GM12878 (cell line): ENCODE measurements at places on chromosomes 13 and 19. TPM values are rescaled to one million over a fixed set of nuclear protein-coding genes. Genes with fewer than 3 reads are reported as not detected.

DNA sequence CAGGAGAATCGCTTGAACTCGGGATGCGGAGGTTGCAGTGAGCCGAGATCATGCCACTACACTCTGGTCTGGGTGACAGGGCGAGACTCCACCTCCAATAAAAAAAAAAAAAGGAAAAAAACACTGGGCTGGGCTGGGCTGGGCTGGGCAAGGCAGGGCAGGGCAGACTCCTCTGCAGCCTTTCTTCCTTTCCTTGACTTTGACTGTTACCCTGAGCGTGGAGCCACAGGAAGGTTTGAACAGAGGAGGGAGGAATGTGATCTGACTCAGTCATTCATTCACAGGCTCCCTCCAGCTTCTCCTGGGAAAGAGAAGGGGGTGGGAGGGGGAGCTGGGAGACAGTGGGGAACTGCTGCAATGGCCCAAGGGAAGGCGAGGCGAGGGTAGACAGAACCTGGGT lies 2.7 kb upstream of the ACTN4 start:
- no peak for DNase-seq

GRCh38 chr13:99361197-99361596 lies 54.0 kb upstream of the GPR183 start:
- no peak for DNase-seq

GRCh38 chr19:43467730-43468129 lies 2.3 kb upstream of the LYPD3 start:
- DNase-seq, result no peak

DNA sequence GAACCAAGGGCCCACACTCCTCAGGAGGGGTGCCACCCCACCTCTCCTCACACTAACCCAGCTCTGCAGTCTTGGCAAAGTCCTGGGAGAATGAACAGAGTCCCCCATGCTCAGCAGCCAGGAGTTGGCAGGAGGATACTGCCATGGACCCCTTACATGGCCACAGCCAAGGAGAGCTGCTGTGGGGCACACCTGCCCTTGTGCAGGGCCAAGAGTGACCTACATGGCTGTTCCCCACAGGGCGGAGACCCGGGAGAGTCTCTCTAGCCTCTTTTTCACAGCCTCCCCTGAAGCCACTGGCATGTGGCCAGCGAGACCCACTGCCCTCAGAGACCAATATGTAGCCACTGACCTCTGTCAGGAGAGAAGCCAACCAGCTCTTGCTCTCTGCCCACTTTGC lies 45.9 kb upstream of the VSTM2B start:
- no peak for DNase-seq

- DNase-seq, result no peak
Observed at GRCh38 chr19:54179921-54180461, 7.0 kb upstream of the TMC4 start.

DNA sequence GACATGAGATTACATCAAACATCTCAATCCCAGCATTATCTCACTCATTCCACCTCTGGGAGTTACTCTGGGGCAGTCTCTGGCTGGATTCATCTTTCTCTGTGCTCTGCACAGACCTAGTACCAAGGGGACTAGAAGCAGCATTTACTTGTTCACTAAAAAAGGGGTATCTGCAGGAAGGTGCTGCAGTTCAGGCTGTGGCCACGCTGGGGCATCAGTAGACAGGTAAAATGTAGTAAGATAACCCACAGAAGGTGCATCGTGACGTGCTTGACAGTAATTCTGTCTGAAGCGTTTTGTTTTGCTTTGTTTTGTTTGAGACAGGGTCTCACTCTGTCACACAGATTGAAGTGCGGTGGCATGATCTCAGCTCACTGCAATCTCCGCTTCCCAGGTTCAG lies 29.3 kb downstream of the ZNF564 start:
- no peak for DNase-seq

DNA sequence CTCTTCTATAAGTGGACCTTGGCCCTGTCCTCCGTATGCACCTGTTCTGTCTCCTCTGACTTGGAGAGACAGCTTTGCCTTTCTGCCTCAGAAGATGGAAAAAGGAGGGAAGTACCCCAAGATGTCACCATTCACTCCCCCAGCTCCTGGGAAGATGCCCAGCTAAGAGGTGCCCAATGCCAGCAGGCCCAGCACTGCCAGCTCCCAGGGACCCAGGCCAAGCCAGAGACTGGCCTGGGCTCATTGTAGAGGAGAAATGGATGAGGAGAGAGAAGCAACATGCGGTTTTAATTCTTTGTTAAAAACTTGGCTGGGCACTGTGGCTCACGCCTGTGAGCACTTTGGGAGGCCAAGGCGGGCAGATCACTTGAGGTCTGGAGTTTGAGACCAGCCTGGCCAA lies 111.5 kb upstream of the ZNF507 start:
- DNase-seq, result no peak

DNA sequence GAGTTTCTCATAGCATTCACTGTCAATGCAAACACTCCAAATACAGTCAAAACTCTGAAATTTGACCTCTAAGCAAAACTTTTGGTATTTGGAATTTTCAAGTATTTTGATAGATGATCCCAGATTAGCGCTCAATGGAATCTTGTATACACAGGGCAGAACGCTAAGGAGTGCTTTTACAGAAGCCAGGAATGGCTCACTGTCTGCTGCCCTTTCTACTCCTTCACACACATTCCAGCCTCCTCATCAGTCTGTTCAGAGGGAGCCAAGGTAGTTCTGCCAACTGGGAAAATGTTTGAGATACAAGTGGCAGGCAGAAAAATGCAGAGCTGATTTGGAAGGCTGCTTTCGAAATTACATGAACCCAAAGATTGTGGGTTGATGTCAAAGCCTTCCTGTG lies 4.4 kb upstream of the STARD13 start:
- no peak for DNase-seq

DNA sequence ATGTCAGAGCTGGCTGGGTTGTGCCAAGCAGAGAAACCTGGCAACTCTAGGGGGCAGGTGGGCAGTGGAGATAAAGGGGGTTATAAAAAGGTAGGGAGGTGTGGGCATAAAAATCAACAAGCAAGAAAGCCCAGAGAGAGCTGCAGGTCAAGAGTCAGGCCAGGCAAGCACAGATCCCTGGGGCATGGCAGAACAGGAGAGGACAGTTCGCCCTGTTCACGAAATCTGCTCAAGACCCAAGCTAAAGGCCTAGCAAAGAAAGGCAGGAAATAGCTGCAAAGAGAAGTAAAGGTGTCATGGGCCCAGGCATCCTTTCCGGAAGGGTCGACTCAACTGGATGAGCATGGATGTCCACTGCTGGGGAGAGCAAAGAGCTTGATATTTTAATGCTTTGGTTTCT lies 3.4 kb downstream of the MBNL2 start:
- no peak for DNase-seq

DNA sequence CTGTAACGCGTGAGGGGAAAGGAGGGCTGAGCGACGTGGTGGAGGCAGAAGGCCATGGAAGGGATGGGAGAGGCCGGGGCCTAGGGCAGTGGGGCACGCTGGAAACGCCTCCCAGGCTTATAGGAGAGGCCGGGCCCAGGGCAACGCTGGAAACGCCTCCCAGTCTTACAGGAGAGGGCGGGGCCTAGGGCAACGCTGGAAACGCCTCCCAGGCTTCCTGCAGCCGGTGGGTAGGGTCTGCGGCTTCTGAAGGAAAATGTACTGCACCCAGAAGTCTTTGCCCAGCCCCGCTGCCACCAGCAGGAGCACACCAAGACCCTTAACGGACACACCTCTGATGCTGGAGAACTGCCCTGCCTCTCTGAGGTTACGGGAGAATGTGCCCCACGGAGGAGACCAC lies 9.1 kb downstream of the CACTIN start:
- DNase-seq, result no peak

DNA sequence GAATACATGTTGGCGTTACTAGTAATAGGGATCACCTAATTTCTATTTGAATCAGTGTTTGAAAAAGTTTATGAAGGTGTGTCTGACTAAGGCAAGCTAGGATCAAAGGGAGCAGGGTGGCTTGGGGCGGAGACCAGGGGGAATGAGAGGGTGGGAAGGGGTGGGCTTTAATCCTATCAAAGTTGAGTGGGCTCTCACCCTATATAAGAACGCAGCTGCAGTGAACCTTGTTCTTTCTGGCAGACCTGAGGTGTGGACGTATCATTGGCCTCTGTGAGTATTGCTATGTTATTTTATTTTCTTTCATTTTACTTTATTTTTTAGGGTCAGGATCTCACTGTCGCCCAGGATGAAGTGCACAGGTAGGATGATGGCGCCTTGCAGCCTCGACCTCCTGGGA lies 37.4 kb downstream of the NLRP12 start:
- no peak for DNase-seq

- no peak for DNase-seq
Observed at GRCh38 chr13:25910243-25910642, 141.6 kb downstream of the SHISA2 start.

DNA sequence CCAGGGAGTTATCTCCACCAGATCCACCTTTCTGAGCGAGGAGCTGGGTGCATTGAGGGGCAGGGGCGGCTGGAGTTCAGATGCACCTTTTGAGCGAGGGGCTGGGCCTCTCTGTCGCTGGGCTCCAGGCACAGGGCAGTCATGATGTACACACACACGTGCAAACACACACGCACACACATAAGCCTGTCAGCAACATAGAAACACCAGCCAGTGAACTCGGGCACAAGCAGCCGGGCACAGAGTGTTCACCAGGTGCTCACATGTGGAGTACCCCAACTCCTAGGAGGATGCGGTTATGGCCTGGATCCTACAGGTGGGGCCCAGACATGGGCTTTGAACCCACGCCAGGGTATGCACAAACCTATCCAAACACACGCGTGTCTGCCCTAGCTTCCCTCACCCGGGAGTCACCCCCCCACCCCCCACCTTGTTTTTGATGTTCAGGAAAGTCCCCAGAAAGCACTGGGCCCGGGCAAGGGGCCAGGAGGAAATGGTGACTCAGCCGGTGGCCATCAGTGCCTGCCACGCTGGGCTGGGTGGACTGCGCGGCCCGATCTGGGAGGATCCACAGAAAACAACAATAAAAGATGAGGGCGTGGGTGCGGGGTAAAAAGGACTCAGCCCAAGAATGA lies 13.3 kb downstream of the ARRDC2 start:
- DNase-seq, result no peak

- no peak for DNase-seq
Observed at GRCh38 chr13:94657167-94657566, 55.2 kb downstream of the SOX21 start.

GRCh38 chr13:36344886-36345437 lies 1.2 kb downstream of the SPART start:
- DNase-seq, result no peak

DNA sequence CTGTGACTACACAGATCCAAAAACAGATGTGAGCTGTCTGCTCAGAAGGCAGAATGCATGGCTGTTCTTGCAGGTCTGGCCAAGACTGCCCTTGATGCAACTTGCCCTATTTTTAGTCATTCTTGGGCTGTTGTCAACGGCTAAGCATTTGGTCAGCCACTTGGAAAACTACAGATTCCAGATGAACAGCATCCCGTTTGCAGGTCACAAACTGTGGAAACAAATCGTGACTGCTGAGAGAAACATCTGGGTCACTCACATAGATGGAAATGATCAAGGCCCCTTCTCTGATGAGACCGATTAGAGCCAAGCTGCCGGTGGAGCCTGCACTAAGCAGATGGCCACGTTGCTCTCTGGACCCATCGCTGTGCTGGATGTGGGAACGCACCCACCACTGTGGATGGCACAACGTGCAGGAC lies 15.4 kb upstream of the METTL21C start:
- DNase-seq, result no peak

DNA sequence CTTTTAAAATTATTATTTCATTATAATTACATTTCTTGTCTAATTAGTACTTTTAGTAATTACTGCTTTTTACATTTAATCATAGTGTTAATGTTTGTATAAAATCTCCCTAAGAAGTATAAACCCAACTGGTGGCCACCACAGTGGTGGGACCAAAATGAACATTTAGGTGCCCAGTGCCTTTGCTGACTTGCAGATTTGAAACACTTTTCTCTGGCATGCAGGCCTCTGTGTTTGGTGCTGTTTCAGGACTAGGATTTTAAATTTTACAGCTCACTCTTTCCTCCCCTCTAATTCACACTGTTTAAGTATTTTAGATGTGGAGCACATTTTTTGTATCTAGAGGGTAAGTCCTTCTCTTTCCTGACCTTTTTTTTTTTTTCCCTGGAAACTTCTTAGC lies 17.5 kb downstream of the UBAC2 start:
- no peak for DNase-seq

DNA sequence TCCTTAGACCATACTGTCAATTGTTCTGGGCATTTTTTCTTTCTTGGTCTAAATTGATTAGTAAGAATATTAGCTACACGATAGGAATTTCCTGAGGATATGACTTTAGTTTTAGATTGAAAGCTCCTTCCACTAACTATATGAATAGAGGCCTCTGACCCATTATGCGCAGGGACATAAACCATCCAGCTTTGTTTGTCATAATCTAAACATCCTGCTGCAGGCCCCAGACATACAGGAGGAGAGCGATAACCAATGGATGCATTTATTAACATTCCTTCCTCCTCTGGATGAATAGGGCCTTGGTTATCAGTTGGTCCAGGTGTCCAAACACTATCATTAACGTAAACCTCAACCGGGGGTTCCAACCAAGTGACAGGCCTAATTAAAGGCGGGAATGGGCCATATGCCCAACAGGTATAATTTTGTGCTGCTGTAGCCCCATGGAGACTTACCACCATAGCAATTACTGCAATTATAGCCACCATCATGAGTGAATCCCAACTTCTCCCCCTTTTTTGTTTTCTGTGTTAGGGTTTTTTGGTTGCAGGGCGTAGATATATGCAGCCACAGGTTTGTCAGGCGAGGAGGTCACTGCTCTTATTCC lies 32.6 kb downstream of the CLEC4M start:
- no peak for DNase-seq

GRCh38 chr19:34409189-34410164 lies 5.3 kb downstream of the PDCD2L start:
- DNase-seq, result no peak

- no peak for DNase-seq
Observed at GRCh38 chr13:24863748-24864540, 100.0 kb downstream of the RNF17 start.

- DNase-seq, result no peak
Observed at GRCh38 chr13:20526664-20527063, 1.0 kb upstream of the CRYL1 start.

The MEIOSIN gene
- not detected in 2 replicates for total RNA-seq

The MRPL4 gene
- 162 and 169 TPM in 2 replicates for total RNA-seq

The DKKL1 gene
- not detected in 2 replicates for total RNA-seq

The NLRP4 gene
- total RNA-seq, result not detected in 2 replicates

The CYP4F12 gene
- total RNA-seq, result not detected in 2 replicates

The PGLYRP2 gene
- total RNA-seq, result 0.26 and 0.37 TPM in 2 replicates

The IGFL1 gene
- not detected in 2 replicates for total RNA-seq

The AP2A1 gene
- 71.8 and 78.8 TPM in 2 replicates for total RNA-seq
